Daoy (cell line): ENCODE measurements at places on chromosomes 2 and 18.

DNA sequence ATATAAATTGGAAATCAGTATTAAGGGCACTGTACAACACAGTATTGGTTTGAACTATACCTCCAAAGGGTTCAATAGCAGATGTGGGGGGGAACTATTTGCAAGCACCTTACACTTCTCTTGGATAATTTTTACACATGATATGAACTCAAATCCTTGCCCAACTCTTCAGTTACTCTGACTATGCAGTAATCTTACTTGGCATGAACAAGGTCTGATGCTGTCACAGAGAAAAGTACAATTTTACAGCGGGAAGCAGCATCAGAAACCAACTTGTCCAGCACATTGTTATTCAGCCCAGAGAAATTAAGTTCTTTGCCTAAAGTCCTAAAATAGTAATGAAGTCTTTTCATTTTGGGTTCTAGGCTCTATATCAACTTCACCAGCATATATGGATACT, 98.2 kb downstream of the ZNF521 start:
- DNase-seq: no peak

GRCh38 chr2:168002021-168002553, 245.3 kb downstream of the STK39 start:
- peak; percentile 3 for DNase-seq

GRCh38 chr2:153864022-153864421, 7.7 kb upstream of the GALNT13 start:
- DNase-seq: no peak

DNA sequence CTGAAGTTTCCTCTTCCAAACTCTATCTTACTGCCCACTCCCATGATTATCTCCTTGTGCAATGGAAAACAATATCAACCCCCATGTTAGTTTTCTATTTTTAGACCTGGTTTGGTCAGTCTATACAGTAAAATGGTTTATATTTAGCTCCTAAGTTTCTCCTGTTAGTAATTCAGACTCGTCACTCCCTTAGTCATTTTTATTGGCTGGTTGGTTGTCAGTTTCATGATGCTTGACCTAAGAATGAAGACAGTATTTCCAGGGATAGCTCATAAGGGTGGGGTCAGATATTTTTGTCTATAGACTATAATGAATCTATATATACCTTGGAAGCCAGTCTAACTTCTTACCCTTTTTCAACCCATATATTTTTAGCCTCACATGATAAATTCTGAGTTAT, 61.4 kb upstream of the NEUROD1 start:
- DNase-seq: no peak

GRCh38 chr18:9951022-9951859, 37.4 kb downstream of the VAPA start:
- DNase-seq: peak; percentile 25

- peak; percentile 51 for DNase-seq
Measured at GRCh38 chr2:133871545-133872209, 303.4 kb upstream of the NCKAP5 start.

DNA sequence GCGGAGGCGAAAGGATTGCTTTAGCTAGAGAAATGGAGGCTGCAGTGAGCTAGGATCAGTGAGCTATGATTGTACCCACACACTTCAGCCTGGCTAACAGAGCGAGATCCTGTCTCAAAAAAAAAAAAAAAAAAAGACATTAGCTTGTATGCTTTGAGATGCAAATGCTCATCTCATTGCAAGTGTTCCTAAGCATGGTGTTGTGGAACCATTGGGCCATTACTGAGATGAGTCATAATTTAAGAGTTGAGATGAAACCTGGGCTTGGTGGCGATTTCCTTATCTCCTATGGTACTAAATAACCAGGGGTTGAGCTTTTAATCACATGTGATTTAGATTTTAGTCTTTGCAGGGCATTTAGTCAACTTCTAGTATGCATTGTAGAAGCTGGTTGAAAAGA, 2.2 kb downstream of the PLEKHA3 start:
- DNase-seq: peak; percentile 7

DNA sequence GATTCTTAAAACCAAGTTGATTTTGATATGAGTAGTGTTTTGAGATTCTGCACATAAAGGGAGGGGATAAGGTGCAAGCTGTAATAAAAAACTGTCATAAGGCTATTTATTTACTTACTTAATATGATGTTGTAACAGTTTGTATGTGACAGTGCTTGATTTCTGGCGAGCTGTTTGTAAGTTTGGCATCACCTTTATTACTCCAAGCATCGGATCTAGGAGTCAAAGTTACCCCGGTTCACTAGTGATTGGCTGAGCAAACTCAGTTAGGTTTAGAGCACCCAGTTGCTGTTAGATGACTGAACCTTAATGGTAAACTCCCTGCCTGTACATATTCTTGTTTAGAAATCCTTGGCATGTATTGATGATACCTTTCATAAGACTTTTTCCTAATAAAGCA, 16.1 kb downstream of the ZCCHC2 start:
- DNase-seq: no peak

DNA sequence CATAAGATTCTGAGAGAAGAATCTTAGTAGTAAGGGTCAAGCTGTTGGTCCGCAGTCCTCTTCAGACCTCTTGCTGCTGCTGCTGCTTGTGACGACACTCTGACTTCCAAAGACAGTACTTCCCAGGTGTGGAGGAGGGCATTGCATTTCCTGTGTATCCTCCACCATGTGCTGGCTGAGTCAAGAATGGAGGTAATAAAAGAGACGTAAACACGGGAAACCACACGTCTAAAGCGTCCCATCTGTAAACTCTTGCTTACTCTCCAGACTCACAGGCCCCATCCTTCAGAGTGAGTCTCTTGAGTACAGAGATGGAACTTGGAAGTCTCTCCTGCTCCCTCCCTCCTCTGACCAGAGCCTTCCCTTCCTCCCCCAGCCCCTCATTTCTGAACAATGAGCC, 25.6 kb downstream of the KLHL29 start:
- no peak for DNase-seq

DNA sequence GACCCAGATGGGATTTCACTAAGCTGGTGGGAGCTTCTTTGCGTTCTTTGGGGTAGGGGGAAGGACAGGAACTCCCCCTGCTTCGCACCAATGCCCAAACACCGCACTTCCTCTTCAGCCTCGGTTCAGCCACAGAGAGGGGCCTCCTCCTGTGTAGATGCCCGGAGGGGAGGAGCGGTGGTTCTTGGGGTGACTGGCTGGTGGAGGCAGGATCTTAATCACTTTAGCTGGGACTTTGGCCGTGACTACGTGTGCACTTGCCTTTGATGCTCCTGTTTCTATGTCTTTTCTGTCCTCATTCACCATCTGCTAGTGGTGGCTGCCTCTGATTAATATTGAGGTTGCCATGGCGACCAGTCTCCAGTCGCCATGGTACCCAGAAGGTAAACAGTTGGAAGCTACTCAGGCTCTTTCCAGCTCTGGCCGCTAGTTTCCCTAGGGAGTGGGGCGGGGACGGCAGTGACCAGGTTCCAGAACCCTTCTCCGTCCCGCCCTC, 1.9 kb downstream of the CNGA3 start:
- no peak for DNase-seq

- DNase-seq: no peak
Measured at GRCh38 chr2:101430156-101430555, 42.9 kb upstream of the CREG2 start.

GRCh38 chr18:12296457-12296856, 11.6 kb upstream of the TUBB6 start:
- DNase-seq: no peak

- DNase-seq: no peak
Measured at GRCh38 chr18:79615586-79615985, 64.0 kb upstream of the CTDP1 start.

DNA sequence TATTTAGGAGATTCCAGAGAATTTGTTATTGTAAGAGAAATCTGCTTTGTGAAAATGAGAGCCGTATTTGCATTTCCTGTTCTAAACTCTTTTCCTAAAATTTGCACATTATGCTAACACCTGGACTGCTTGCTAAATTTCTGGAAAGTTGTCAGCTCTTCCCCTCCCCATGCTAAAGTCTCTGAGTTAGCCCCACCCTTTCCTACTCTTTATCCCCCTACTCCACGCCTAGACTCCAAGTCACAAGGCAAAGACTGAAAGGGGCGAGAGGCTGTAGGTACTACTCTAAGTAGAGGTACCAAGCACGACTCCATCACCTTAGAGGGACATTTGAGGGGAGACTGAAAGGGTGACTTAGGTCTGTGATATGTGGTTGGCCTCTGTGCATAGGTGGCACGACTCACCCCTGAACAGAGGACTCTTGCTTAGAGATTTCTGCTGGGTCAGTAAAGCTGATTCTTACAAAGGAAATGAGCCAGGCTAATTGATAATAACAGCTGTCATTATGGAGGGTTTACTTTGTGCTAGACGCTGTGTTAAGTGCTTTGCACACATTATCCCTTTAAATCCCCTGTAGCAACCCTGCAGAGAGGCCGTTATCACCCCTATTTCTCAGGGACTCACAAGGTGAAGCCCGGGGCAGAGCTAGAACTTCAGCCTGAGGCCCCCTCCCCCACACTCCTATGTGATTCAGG, 373.5 kb downstream of the EN1 start:
- DNase-seq: no peak

- no peak for DNase-seq
Measured at GRCh38 chr2:113741091-113741490, 15.4 kb downstream of the SLC35F5 start.

GRCh38 chr18:33944493-33944892, 280.2 kb downstream of the NOL4 start:
- DNase-seq: no peak

DNA sequence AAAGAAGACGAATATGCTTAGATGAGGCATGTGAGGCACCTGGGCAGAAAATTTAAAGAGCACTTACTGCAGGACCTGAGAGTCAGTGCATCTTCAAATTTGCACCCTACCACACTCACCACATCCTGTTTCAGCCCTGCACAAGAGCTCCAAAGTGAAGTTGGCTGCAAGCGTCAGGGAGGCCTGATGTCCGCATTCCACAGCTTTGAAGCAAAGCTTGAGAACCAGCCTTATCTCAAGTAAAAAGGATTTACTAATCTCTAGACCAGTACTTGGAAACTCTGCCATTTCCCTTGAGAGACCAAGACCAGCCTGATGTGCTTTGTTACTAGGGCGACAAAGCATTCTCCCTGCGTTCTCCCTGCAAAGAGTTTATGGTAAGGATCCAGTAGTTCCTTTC, 3.4 kb upstream of the ASNSD1 start:
- peak; percentile 72 for DNase-seq

- no peak for DNase-seq
Measured at GRCh38 chr2:101299604-101300003, 8.9 kb downstream of the RNF149 start.

DNA sequence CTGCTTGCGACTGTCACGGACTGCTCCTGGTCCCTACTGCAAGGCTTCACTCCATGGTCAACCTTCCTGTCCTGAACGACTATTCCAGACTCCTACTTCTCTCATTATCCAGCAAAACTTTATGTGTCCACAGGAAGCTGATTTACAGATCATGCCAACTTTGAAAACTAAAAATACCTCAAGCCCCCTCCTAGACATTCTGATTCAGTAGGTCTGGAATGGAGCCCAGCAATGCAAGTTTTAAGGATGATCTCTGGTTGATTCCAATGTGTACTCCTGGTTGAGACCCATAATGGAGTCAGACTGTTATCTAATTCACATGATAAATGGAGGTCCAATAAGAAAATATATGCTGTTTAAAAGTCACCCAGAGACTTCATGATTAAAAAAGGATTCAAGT, 13.1 kb upstream of the LRATD1 start:
- no peak for DNase-seq

GRCh38 chr2:28997237-28997846, 16.2 kb downstream of the TOGARAM2 start:
- DNase-seq: peak; percentile 17

DNA sequence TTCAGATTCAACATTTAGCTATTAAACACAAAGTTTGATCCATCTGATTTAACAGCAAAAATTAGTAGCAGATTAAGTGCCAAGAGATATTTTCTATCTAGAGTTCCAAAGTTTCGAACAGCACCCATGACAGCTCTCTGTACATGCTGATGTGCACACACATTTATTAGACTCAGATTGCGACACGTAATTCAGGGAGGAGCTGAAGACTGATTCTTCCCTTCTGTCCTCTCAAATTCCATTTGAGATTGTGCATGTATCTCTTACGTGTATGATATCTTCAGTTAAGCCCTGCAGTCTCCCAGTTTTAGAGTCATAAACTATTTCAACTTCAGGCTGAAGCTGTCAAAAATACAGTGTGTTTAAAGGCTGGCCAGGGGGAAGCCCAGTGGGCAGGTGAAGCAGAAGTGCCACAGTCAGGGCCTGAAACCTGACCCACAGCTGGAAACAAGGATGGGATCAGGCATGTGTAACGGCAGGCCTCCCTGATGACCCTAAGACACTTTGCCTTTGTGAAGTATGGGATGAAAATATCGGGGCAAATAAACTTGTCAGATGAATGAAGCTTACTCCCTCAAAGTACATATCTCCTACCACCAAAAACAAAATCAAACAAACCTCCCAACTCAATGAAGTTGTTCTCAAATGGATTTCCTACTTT, 30.6 kb downstream of the CYB5A start:
- no peak for DNase-seq

GRCh38 chr18:12321333-12321732, 13.3 kb downstream of the TUBB6 start:
- no peak for DNase-seq

- peak; percentile 41 for DNase-seq
Measured at GRCh38 chr2:70516596-70516995, 37.0 kb downstream of the TGFA start.

DNA sequence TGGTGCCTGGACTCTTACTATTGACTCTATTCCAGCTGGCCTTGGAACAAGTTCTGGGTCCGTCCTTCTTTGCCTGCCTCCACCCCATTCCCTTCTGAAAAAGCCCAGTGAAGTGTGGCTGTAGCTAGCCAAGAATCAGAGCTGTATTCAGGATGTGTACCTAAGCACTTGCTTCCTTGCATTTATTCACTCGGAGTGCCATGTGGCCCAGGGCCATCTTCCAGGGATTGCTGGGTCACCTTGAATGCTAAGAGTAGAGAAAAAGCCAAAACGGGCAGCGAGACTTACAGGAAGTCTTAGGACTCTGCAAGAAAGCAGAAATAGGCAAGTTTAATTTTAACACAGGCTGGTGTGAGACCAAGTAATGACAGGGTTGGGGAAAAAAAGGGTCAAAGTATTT, 4.1 kb downstream of the ITGA6 start:
- no peak for DNase-seq

- DNase-seq: no peak
Measured at GRCh38 chr18:25895518-25895917, 194.9 kb downstream of the SS18 start.

DNA sequence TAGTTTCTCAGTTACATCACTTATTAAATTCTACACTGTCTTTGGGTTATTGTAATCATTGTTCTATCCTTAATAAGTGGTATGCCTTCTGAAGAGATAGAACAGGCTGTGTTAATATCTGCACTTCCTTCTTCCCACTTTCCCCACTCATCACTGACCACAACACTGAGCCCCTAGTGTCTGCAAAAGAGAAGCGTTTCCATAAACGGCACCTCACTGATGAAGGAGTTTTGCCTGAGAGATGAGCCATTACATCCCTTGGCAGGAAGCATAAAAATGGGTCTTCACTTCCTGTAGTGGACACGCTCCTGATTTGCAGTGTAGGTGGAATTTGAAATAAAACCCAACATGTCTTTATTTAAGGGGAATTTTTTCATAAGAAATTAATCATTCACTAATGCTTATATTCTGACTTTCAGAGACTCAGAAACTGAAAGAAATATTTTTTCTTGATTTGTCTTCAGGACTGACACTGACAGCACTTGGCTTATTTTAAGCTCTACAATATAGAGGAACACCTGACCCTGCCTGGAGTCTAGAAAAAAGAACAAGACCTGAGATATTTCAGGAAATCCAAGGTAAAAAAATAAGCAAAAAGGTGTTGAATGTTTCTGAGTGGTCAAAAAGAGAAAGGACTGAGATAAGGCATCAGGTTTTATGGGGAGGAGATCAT, 275.3 kb downstream of the RAD51AP2 start:
- no peak for DNase-seq
